ENCODE measurements at places on chromosomes 6 and 20.

GRCh38 chr20:8568075-8568474 lies 436.0 kb downstream of the PLCB1 start:
- DNase-seq, result no peak

GRCh38 chr6:88380083-88380482 lies 213.9 kb upstream of the CNR1 start:
- no peak for DNase-seq

GRCh38 chr6:128275030-128275429 lies 245.4 kb downstream of the PTPRK start:
- DNase-seq, result no peak

GRCh38 chr6:169046483-169047192 lies 207.0 kb downstream of the THBS2 start:
- DNase-seq, result no peak

DNA sequence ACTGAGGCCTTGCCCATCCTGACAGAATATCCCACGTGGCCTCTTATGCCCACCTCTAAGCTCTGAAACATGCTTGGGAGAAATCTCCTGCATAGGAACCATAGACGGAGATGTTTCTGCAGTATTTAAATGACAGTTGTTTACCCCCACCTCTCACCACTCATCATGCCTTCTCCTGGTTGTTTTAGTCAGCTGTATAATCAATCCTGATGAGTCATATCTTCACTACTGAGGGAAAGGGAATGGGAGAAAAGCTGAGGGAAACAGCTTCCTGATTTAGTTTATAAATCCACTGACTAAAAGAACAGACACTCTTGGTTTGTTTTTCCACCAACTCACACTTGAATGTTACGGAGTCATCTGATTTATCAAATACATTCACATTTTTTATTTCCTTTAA lies 113.2 kb upstream of the TENT5A start:
- DNase-seq, result no peak

DNA sequence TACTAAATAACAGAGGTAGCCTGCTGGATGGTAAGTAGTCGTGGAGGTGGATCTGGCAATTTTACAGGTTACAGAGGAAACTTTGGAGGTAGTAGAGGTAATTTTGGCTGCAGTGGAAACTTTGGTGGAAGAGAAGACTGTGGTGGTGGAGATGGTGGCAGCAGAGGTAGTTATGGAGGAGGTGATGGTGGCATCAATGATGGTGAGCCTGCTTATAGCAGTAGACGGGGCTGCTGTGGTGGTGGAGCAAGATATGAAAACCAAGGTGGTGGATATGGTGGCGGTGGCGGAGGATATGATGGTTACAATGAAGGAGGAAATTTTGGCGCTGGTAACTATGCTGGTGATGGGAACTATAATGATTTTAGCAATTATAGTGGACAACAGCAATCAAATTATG lies 15.3 kb downstream of the RAB5IF start:
- DNase-seq, result no peak

GRCh38 chr6:27091661-27092315 lies 155.7 kb upstream of the PRSS16 start:
- DNase-seq, result peak; percentile 57

DNA sequence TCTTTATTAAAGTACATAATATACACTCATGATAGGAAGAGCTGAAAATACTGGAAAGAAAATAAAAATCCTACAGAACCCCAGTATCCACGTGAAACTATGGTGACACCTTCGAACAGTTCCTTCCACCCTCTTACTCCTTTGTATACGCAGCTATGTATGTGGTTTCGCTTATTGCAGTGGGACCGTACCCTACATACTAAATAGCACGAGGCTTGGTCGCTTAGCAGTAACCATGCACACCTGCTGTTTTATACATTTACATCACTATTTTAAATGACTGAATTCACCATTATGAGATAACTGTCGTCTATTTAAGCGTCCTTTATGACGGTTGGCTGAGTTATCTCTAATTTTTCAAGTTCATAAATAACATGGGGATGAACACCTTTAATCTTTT lies 400.1 kb downstream of the CDH4 start:
- no peak for DNase-seq

- DNase-seq, result no peak
Measured at GRCh38 chr20:13012886-13013285, 4.1 kb downstream of the SPTLC3 start.

DNA sequence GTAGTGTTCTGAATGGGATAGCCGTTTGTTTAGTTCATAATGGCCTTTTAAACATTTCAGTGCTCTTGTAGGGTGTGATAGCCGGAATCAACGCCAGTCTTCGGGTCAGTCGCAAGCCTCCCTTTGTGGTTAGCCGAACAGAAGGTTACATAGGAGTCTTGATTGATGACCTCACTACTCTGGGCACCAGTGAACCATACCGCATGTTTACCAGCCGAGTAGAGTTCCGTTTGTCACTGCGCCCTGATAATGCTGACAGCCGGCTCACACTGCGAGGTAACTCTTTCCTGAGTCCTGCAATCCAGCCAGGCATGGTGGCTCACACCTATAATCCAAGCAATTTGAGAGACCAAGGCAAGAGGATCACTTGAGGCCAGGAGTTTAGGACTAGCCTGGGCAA lies 20.4 kb downstream of the MTO1 start:
- no peak for DNase-seq

DNA sequence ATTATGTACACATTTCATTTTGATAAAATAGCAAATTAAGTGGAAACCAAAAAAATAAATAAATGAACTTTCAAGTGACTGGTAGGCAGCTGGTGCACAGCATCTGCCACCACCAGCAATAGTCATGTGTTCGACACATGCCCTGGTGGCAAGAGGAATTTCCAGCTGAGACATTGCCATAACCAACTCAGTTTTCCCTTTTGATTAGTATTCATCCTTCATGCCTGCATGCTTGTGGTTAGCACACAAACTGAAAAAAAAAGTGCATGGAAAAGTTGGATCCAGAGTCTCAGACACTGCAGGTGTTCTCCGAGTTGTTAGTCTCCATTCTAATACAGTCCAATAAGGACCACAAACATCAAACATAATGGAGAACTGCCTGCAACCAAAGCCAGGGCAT lies 156.0 kb upstream of the SOX4 start:
- no peak for DNase-seq

- DNase-seq, result no peak
Measured at GRCh38 chr6:84263557-84263956, 36.1 kb upstream of the CEP162 start.

- no peak for DNase-seq
Measured at GRCh38 chr6:127481628-127482027, 22.4 kb upstream of the KIAA0408 start.

DNA sequence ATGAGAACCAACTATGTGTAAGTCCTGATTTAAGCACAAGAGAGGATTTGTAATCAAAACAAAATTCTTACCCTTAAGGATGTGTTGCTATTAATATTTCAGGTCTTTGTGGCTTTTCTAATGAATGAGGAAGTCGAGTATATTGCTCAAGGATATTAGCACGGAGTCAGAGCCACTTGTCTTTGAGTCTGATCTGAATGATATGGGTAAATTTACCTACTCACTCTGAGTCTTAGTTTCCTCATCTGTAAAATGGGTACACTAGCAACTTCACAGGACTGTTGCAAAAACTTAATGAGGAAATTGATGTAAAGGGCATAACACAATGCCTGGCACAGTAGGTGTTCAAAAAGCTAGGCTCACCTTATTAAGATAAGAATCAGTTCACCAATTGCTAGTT lies 30.0 kb upstream of the QKI start:
- no peak for DNase-seq

GRCh38 chr20:58911970-58912369 lies 59.5 kb downstream of the GNAS start:
- DNase-seq, result no peak

DNA sequence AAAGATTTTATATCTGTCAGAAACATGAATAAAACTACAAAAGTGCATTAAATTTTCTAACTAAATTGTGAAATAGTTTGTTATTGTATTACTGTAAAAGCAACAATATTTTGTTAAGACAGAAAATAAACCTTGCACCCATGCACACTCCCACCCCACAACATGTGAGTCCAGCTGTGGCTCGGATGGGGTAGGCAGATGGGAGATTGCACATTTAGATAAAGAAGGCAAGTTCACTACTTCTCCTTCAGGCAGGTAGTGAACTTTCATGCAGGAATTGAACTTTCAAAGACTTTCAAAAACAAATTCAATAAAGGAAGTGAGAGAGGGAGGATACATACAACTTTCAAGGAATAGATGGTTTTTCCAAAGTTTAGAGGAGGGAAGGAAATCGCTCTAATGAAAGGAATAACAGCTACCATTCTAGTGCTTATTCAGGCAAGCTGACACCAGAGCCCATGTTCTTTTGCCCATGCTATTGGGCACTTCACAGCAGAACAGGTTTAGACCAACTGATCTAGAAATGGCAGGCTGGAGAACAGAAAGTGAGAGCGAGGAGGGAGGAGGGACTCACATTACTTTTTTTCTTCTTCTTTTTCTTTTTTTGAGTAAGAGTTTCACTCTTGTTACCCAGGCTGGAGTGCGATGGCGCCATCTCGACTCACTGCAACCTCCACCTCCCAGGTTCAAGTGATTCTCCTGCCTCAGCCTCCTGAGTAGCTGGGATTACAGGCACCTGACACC lies 28.5 kb downstream of the SF3B5 start:
- peak; percentile 73 for DNase-seq

- no peak for DNase-seq
Measured at GRCh38 chr6:38805127-38805655, 90.1 kb downstream of the DNAH8 start.
